ENCODE measurements at places on chromosomes 11 and 22.

DNA sequence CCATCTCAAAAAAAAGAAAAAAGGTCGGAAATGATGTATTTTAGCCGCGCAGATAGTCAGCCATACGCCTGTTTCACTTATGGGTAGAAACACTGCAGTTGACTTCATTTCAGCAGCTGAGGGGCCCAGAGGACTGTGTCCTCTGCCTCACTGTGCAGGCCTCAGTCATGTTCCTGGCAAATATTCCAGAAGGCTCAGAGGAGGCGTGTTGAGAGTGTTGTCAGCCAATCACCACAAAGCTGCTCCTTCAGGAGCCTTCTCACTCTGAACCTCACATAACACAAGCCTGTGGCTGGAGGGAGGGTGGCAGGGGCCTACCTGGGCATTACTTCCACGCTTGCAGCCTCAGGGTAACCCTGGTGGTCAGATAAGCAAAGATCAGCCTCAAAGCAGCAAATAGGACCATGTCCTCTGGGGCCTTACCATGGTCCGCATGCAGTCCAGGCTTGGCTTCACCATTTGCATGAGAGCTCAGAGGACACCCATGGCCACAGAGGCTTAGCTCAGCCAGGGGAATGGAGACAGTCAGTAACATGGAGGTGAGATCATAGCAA lies 17.3 kb upstream of the TREH start:
- DNase-seq, result no peak

DNA sequence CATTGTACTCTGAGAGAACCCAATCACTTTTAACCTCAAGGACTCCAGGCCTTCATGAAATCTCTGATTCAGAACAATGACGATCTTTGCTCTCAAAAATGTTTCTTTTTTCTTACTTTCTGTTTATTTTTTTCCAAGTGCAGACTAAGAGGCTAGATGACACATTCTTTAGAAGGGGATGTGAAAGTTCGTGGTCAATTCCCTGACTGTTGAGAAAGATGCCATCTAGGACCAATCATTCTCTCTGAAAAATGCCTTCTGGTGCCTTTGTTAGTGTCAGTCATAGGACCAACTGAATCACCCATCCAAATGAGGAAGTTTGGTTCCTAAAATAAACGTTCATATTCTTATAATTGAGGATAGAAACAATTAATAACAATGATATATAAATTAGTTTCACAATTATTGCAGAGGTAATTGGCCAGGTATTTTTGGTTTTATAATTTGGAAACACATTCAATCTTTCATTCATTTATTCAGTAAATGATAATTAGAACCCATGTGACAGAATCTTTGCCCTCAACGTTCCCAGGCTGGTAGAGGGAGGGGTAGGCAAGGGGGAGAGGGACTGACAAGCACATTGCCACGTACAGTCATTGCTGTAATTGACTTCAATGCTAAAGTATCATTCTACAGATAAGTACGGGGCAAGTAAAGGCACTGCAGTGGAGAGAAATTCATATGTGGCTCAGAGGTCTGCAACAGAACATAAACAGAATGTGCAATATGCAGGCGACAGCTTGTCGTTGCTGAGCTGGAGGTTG lies 333.4 kb upstream of the MPPED2 start:
- no peak for DNase-seq

DNA sequence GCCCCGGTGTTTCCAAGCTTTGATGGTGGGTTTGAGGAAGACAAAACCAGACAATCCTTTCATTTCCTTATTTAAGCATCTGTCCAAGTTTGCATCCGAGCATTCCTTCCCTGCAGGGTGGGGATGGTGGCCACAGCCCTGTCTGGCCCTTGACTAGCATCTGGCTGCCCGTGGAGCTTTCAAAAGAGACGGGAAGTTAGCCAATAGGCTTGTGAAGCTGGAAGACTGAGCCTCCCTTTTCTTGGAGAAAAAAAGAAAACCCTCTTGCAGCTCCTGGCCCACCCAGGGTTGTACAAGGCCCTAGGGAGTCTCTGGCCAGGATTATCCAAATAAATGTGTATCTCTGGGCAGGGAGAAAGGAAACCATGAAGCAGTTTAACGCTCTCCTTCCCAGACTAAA lies 60.6 kb downstream of the MICAL2 start:
- no peak for DNase-seq

GRCh38 chr11:28627690-28628255 lies 519.6 kb downstream of the METTL15 start:
- no peak for DNase-seq

DNA sequence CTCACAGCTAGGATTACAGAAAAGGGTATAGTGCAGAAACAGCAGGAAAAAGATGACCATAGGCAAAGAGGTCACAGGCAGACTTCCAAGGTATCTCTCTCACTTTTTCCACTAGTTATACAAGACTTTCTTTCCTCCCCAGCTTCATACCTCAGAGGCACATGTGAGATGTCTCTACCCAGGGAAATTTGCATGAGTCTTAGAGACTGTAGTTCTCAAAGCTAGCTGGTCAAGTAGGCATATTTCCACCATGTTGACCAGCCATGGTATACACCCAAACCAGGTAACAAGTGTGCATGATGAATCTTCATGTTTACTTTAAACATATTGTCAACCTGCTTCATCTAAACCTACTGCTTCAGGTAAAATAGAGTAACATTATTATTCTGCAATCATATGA lies 27.9 kb downstream of the PRMT3 start:
- DNase-seq, result no peak

DNA sequence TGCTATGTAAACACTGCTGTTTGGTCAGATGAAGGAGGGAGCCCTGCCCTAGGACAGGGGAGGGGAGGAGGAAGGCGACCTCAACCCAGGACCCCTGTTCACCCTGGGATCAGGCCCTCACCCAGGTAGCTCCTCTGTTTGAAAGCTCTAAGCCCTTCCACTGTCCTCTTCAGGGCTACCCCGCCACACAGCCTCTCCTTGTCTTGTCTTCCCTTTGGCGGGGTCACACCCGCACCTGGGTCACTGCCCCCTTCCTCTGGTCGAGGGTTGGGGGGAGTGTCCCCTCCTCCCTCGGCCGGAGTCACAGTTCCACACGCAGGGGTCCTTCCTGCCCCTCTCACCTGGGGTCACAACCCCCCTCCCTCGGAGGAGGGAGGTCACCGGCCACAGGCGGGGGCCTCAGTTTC lies 463 bp upstream of the PTPMT1 start:
- no peak for DNase-seq

DNA sequence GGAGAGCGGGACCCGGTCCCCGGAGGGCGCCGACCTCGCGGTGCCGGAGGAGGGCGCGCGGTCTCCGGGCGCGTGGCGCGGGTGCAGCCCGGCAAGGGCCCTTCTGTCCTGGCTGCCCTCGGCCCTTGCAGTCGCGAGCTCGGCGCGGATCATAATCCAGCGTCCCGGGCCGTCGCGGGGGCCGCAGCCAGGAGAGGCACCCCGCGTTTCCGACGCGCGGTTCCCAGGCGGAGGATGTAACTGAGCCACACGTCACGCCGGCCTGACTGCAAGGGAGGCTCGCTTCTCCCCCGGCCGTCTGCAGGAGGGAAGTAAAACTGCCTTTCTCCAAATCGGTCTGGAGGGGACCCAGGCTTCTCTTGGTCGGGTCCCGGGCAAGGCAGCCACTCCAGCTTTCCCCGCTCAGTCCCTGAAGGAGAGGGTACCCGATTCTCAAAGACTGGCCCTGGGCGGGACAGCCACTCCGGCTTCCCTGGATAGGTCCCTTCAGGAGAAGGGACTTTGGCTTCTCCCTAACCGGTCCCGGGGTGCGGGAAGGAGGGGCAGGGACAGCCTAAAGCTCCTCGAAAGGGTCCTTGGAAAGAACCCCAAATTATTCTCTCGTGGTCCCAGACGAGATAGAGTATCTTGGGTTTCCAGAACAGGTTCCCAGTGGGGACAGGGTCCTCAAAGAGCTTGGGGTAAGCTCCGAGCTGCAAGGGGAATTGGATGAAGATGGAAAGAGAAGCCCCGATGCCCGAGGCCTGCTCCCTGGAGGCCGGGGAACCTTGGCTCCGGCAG lies 836 bp downstream of the SPON1 start:
- peak; percentile 57 for DNase-seq

Measured in CD4-positive, alpha-beta T cell treated with Interleukin-17A for 4 hours (primary cell).